ENCODE measurements at places on chromosomes 16 and 17.

- peak; percentile 46 for DNase-seq
These were observed 6.7 kb downstream of the ERI2 start for GRCh38 chr16:20799599-20799998.

- DNase-seq, result no peak
These were observed 21.5 kb downstream of the IRX5 start for GRCh38 chr16:54952195-54952594.

- DNase-seq, result no peak
These were observed 201.5 kb downstream of the IRF8 start for GRCh38 chr16:86100205-86101136.

GRCh38 chr17:43655693-43656255 is 5.9 kb downstream of the MEOX1 start:
- DNase-seq, result no peak
